ENCODE measurements at places on chromosomes 7 and 10. TPM values are rescaled to one million over a fixed set of nuclear protein-coding genes. Genes with fewer than 3 reads are reported as not detected.

FFAR4 gene
- total RNA-seq, result not detected

CALML5 gene
- not detected for total RNA-seq

DNA sequence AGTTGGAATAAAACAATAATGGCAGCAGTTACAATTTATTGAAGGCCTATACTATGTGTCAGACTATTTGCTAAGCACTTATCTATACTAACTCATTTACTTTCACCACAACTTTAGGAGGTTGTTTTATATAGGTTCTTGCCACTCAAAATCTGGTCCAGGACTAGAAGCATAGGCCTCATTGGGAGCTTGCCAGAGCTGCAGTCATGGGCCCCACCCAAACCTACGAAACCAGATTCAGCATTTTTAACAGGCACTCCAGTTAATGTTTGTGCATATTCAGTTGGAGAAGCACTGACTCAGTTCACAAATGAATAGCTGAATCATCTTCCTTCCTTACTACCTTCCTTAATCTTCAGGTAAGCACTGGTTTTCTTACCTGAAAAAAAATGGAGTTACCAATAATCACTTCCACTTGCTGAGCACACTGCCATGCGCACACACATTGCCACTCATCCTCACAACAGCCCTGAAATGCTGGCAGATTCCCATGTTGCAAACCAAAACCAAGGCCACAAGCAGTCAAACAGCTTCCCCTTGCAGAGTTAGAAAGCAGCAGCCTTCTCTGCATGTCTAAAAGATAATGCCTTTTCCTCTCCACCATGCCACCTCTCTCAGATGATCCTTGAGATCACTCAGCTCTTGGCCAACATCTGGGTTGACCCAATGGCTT, 122.4 kb downstream of the SLC16A9 start:
- H3K27ac ChIP-seq, result peak overlapping the region; percentile 65
- H3K27me3 ChIP-seq, result no peaks in the 10 kb centered on the region
- H3K36me3 ChIP-seq, result no peaks in the 10 kb centered on the region
- no peaks in the 10 kb centered on the region for H3K4me1 ChIP-seq
- no peak overlapping the region for H3K4me3 ChIP-seq

- no peaks in the 10 kb centered on the region for H3K36me3 ChIP-seq
- no peak overlapping the region for H3K4me3 ChIP-seq
- no peaks in the 10 kb centered on the region for H3K27me3 ChIP-seq
- H3K27ac ChIP-seq, result no peak overlapping the region
- DNase-seq, result no peak
- H3K4me1 ChIP-seq, result no peaks in the 10 kb centered on the region
Measured at GRCh38 chr10:7903851-7904250, 85.5 kb downstream of the TAF3 start.

DNA sequence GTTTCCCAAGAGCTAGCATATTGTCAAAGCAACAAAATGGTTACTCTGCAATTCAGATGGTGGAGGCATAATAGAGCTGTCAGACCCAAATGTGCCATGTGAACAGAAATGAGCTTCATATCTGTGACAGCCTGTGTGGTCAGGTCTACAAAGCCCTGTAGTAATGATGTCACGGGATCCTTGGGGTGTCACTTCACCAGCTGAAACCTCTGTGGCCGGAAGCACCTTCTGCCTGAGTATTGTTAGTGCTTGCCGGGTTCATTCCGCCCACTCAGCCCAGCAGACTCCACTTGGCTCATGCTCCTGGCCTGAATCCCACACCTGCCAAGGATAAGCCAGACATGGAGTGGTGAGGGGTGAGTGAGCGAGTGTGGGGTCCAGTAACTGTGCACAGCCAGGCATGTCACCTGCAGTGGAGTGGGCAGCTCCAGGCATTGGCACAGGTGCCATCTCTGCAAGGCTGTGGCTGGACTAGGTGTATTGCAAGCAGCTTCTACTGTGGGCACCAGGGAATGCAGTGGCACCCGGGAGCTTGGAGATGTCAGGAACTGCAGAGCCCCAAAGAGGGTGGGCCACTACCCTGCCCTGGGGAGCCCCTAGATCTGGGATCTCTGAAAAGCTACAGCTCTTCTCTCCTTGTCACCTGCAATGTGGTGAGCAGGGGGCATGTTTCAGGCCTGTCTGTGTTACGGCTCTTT, 341.9 kb upstream of the CHRM2 start:
- peaks cover 39% of the 10 kb centered on the region for H3K4me1 ChIP-seq
- no peaks in the 10 kb centered on the region for H3K36me3 ChIP-seq
- H3K27me3 ChIP-seq, result no peaks in the 10 kb centered on the region

DNA sequence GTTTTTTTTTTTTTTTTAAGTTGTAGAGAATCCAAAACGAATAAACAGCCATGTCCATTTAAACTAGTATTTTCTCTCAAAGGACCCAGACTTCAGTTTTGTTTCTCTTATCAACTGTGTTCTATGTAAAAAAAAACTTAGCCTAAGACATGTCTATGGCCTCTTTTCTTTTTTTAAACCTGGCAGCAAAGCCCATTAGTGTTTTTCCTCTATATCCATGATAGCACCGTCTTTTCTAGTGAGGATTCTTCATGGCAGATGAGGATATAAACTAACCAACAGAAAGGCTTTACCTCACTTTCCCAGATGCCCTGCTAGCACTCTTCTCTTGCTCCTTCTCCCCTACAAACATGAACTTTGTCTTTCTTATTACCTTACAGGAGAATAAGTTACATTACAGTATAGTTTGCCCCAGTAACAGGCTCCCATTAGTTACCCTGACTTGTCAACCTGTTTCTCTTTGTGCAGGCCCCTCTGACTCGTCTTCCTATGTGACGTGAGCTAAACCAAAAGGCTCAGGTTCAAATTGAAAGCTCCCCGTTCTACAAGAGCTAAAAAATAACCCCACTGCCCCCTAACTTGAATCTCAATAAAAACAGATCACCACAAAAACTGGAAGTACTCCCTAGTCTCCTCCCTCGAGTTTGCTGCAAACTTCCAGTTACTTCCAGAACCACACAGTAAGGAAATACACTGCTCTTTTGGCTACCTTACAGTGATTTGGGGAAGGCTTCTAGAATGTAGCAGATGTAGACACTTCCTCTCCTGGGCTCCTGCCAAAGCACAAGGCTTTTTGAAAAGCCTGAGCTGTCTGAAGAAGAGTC, 20.1 kb downstream of the P4HA1 start:
- H3K27me3 ChIP-seq, result no peaks in the 10 kb centered on the region
- H3K36me3 ChIP-seq, result no peaks in the 10 kb centered on the region
- H3K4me3 ChIP-seq, result peak overlapping the region; percentile 30
- peaks cover 18% of the 10 kb centered on the region for H3K4me1 ChIP-seq
- DNase-seq, result peak; percentile 90
- H3K27ac ChIP-seq, result peak overlapping the region; percentile 71

- DNase-seq, result no peak
- no peaks in the 10 kb centered on the region for H3K27me3 ChIP-seq
- H3K4me3 ChIP-seq, result no peak overlapping the region
- H3K4me1 ChIP-seq, result no peaks in the 10 kb centered on the region
Measured at GRCh38 chr7:70846208-70846607, 285.7 kb upstream of the GALNT17 start.

- no peaks in the 10 kb centered on the region for H3K4me1 ChIP-seq
- no peak for DNase-seq
- H3K27ac ChIP-seq, result no peak overlapping the region
- no peaks in the 10 kb centered on the region for H3K36me3 ChIP-seq
- no peak overlapping the region for H3K4me3 ChIP-seq
- no peaks in the 10 kb centered on the region for H3K27me3 ChIP-seq
Measured at GRCh38 chr10:4688601-4689000, 137.4 kb upstream of the AKR1E2 start.

GRCh38 chr10:121822180-121822579, 105.7 kb downstream of the ATE1 start:
- DNase-seq, result no peak
- H3K4me1 ChIP-seq, result peaks cover 8% of the 10 kb centered on the region
- H3K4me3 ChIP-seq, result no peak overlapping the region
- H3K27me3 ChIP-seq, result no peaks in the 10 kb centered on the region
- H3K27ac ChIP-seq, result no peak overlapping the region

- no peaks in the 10 kb centered on the region for H3K27me3 ChIP-seq
- H3K36me3 ChIP-seq, result no peaks in the 10 kb centered on the region
- no peaks in the 10 kb centered on the region for H3K4me1 ChIP-seq
- H3K4me3 ChIP-seq, result no peak overlapping the region
- no peak for DNase-seq
Measured at GRCh38 chr7:2079332-2080059, 153.2 kb downstream of the MAD1L1 start.

DNA sequence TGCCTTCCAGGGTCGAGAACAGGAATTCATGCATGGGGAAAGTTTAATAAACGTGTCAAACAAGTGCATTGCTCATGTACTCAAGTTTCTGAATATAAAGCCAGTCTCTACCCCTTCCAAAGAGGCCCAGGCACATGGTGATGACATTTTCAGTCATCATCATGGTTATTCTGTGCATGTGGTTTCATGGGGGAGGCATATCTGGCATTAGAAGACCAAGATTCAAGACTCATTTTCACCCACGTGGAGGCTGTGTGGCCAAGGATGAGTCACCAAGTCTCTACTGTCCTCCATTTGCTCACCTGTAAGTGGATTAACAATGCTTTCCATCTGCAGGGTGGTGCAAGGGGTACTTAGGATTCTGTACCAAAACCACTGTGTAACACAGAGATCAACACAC, 34.0 kb upstream of the CNPY1 start:
- H3K36me3 ChIP-seq, result no peaks in the 10 kb centered on the region
- no peak overlapping the region for H3K27ac ChIP-seq
- no peak for DNase-seq
- H3K4me3 ChIP-seq, result no peak overlapping the region
- peaks cover 8% of the 10 kb centered on the region for H3K27me3 ChIP-seq

DNA sequence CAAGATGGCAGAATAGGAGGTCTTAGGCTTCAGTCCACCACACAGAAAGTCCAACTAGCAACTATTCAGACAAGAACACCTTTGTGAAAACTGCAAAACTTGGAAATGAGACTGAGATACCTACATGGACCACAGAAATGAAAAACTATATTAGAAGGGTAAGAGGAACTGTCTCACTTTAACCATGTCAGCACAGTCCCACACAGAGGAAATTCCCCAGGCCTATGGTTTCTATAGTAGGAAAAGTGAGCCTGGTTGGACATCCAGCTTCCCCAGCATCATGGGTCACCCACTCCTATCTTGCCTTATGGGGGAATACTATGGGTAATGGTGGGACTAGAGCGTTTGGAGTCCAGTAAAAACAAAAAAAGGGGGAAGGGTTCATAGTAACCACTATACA, 38.8 kb upstream of the CDK6 start:
- H3K27ac ChIP-seq, result no peak overlapping the region
- no peaks in the 10 kb centered on the region for H3K27me3 ChIP-seq
- H3K36me3 ChIP-seq, result no peaks in the 10 kb centered on the region
- DNase-seq, result no peak
- no peaks in the 10 kb centered on the region for H3K4me1 ChIP-seq

DNA sequence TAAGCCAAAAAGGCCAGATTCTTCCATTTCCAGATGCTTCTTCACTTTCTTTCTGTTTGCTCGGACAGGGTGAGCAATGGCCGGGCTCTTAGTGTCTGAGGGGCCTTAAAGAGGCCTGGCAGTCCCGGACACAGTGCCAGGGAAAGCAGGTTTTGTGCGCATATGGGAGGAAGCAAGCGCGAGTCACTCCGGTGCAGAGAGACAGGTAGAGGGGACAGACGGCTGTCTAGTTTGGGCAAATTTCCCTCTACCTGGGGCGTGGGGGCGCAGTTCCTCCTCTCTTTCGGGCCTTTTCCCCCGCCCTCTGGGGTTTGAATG, 4.7 kb downstream of the NEUROD6 start:
- H3K27me3 ChIP-seq, result peaks cover 38% of the 10 kb centered on the region
- H3K27ac ChIP-seq, result no peak overlapping the region
- no peaks in the 10 kb centered on the region for H3K36me3 ChIP-seq
- no peak for DNase-seq

- H3K27ac ChIP-seq, result no peak overlapping the region
- no peak overlapping the region for H3K4me3 ChIP-seq
- H3K36me3 ChIP-seq, result no peaks in the 10 kb centered on the region
Measured at GRCh38 chr10:96460316-96460715, 53.4 kb downstream of the TLL2 start.
